Ammon's horn (tissue), 1 donor: ENCODE measurements at places on chromosomes 4 and X.

DNA sequence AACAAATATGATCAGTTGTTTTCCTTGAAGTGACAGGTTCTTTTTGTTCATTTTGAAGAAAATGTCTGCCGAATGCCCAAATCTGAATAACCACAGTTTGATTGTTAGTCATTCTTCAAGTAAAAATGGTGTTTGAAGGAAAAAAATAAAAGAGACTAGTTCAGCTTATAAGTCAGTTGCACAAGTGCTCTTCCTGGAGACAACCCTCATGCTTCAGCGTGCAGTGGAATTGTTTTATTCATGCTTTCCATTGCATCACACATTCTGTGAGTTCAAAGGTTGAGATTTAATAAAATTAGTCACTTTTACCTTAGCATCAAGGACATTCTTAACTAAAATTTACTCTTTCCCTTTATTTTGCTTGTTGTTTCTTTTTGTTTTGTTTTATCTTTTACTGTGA is 404.9 kb downstream of the ZNF674 start:
- no peak for DNase-seq

GRCh38 chr4:26854701-26855100 is 5.9 kb upstream of the STIM2 start:
- no peak for DNase-seq

- DNase-seq = peak; percentile 86
Measured at GRCh38 chr4:184448821-184449220, 25.5 kb downstream of the IRF2 start.

- no peak for DNase-seq
Measured at GRCh38 chr4:140839888-140840790, 84.0 kb upstream of the TBC1D9 start.

DNA sequence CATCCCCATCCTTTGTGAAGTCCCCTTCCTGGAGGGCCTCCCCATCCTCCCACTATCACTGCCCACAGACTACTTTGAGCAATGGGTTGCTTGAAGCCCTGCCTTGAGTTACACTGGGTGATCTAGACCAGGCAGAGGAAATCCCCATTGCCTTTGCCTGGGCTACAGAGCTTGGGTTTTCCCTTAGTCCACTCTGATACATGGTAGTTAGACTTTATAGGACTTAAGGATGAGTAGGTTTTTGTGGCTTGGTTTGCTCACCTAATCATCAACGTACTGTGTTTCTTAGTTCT is 56.6 kb downstream of the TMEM131L start:
- DNase-seq = no peak

- DNase-seq = no peak
Measured at GRCh38 chr4:97367878-97368277, 775.4 kb downstream of the STPG2 start.

DNA sequence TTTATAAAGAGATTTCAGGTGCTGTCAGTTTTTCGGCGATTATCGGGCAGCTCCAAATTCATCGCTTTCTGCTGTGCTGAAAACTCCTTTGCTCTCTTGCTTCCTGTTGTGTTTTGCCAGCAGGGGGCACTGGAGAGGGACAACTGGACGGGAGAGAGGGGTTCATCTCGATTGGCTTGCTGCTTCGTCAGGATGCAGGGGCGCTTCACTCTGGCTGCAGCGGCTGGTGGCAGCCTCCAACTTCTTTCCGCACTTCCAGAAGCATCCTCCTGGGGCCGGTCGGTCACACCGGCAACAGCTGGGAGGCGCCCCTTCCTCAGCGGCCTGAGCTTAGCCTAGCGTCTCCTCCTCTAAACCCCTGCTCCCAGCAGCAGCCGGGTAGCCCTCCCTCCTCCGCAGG is 29.5 kb downstream of the MSL3 start:
- peak; percentile 75 for DNase-seq

GRCh38 chr4:65911720-65912119 is 241.4 kb upstream of the EPHA5 start:
- DNase-seq = no peak

DNA sequence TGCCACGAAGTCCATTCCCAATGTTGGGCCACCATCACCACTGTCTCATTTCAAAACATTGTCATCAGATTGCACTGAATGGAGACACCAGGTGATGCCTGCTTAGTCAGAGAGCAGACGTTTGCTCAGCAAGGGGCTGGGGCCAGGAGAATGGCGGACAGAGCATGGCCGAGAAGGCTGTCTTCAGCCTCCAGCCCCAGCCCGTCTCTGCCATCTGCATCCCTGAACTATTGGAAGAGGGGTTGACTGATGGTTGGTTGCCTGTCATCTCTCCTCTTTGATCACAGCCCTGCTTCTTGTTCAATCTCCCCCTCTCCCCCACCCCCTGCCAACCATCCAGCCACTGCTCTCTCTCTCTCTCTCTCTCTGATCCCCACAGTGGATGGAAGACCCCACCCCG is 140.9 kb downstream of the SHOX start:
- DNase-seq = no peak

DNA sequence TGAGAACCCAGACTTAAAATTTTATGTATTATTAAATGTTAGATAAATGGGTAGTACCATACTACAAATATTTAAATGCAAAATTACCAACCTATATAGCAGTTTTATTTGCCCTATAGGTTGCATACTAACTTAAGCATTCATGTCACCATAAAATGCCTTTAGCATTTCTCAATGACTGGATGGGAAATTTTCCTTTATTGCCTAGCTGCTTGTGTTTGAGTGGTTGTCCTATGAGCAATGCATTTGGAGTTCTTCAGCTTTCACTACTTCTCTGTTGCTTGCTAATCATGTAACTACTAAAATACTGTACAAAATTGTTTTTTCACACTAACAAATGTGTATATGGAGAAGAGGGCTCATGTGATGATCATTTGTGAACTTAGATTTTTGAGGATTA is 44.2 kb upstream of the CEP135 start:
- DNase-seq = no peak

DNA sequence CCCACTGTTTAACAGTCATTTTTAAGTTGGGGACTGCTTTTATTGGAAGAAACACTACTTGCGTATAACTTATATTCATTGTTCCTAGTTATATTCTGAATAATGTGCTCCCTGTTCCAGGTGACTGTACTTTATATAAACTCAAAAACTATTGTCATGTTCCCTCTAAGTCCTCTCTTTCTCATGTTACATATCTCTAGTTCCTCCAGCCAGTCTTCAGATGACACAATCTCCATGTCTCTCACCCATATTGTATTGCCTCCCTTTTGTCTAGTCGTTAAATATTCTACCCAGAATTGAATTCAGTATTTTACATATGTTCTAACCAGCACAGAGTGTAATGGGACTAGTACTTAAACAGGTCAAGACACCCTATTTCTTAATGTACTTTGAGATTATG is 5.3 kb downstream of the VAMP7 start:
- no peak for DNase-seq

DNA sequence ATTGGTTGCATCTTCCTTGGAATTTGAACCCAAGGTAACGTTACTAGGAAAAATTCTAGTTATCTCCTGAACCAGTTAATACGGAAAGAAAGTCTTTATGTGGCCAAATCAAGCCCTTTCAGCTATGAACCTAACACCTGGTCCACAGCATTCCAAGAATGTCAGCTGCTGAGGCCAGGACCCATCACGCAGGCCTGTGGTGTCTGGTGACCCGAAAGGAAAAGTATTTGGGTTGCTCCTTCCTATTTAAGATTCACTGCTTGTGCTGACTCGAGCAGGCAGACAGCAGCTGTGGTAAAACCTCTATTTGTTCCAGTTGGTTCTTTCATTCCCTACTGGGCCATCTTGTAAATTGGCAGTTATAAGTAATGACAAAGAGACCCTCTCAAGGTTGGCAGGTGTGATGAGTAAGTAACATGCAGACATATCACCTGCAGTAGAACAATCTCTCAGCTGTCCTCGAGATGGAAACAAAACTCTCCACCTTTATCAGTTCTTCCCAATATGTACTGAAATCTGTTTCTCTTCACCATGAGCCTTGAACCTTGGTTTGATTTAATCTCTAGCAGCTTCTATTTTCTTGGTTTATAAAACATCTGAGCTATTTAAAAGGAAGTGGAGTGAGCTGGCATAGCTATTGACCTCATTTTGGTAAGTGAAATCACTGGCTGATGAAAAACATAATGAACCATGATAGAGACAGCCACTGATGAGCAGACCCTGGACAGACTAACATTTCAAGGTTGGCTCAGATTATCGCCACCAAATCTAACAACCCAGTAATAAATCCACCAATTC is 182.1 kb upstream of the SMIM31 start:
- DNase-seq = no peak

- no peak for DNase-seq
Measured at GRCh38 chr4:54942721-54943120, 182.7 kb downstream of the KDR start.

DNA sequence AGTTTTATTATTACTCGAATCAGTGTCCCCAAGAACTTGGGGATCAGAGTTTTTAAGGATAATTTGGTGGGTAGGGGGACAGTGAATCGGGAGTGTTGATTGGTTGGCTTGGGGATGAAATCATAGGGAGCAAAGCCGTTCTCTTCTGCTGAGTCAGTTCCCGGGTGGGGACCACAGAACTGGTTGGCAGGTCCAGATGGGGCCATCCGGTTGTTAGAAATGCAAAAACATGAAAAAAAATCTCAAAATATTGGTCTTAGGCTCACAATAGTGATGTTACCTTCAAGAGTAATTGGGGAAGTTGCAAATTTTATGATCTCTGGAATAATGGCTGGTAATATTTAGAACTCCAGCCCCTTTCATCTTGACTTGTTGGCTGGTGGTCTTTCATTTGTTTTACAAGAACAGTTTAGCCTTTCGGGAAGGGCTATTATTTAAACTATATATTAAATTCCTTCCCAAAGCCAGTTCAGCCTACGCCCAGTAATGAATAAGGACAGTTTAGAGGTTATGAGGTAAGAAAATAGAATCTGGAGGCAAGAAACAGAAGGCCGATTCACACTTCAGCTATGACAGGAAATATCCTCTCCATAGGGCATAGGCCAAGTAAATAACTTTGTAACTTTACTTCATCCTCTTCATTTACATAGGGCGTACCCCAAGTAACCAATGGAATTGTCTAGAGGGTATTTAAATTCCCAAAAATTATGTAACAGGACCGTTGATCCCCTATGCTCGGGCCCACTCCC is 164.1 kb upstream of the STS start:
- no peak for DNase-seq

- DNase-seq = no peak
Measured at GRCh38 chrX:28675173-28675572, 87.9 kb downstream of the IL1RAPL1 start.

GRCh38 chrX:133747196-133747595 is 238.2 kb downstream of the GPC3 start:
- no peak for DNase-seq

DNA sequence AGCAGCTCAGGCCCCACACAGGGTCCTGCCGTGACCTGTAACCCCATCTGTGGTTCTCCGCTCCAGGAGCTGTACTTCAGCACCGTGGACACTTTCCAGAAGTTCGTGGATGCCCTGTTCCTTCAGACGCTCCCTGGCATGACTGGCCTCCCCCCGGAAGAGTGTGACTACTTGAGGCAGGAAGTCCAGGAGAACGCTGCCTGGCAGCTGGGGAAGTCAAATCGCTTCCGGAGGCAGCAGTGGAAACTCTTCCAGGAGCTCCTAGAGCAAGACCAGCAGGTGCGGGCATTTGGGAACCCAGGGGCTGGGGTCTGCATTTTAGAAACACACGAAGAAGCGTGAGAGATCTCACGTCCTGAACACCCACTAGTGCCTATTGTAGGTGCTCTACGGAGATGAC is 72.5 kb downstream of the EVC start:
- DNase-seq = no peak

GRCh38 chr4:83852085-83852451 is 316.2 kb downstream of the GPAT3 start:
- no peak for DNase-seq

DNA sequence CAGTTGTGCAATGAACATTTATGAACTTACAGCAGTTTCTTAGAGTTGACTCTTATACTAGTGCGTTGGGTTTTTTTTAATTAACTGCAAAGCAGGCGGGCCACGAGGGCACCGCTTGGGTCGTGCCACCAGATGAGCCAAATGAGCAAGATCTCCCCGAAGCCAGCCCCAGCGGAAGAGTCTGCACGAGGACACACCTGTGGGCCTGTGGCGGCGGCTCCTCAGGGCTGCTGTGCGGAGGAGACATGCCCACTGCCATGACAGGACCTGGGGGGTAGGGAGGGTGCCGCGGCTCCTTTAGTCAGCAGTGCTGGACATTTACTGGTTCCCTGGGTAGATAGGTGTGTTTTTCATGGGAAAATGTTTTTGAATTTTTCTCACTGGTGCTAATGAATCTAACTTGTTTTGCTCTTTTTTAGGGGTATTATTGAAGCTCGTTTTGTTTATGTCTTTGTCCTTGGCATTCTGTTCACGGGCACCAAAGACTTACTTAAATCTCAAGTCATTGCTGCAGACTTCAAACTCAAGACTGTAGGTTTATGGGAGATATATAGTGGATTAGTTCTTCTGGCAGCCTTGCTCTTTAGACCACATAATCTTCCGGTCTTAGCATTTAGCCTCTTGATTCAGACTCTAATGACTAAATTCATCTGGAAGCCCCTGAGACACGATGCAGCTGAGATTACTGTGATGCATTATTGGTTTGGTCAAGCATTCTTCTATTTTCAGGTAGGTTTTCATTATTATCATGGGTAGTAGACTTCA is 31.2 kb downstream of the PIGG start:
- DNase-seq = no peak

DNA sequence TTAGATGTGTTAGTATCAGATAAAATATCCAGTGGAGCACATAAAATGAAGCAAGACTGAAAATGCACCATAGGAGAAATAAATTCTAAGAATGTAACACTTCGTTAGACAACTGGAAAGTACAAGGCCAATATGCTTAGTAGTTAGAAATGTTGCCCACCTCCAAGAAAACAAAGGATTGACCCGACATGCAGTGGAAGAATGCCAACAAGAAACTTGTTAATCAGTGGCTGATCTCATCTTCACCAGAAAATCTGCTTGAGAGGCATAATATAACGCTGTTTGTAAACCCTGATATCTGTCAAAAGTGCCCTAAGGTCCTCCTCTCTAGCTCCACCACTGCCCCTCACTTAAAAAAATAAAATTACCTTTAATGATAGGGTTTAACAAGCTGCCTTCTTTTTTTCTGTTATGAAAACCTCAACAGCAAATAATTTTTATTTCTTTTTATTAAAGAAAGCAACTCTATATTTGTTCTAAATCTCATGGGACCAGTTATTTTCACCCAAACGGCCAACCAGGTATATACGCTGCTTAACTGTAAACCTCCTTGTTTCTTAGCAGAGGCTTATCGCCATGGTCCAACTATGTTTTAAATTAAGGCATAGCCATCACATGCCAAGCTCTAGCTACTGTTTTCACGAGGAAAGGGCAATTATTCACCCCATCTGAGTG is 1.8 kb downstream of the RASGEF1B start:
- no peak for DNase-seq

DNA sequence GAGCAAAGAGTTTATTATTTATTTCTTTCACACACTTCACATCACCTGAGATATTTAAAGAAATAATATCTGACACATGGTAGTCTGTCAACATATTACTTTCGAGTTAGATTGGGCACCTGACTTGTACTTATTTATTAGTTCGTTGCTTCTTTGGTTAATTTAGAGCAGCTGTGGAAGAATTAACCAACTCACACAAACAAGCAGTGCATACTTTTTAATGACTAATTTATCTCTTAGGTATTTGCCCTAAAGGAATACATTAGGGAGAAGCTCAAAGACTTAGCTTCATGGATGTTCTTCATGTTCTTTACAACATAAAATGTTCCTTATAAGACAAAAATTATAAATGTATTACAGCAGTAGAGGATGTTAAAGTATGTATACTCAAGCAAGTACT is 242.9 kb downstream of the ARHGAP24 start:
- DNase-seq = no peak

- no peak for DNase-seq
Measured at GRCh38 chr4:154497889-154498288, 6.3 kb upstream of the DCHS2 start.
